ENCODE measurements at places on chromosomes 4 and X. TPM values are rescaled to one million over a fixed set of nuclear protein-coding genes. Genes with fewer than 3 reads are reported as not detected.

TEX11 gene
- total RNA-seq: not detected

VBP1 gene
- 81.0 TPM for total RNA-seq

HSFX1 gene
- total RNA-seq: 0.31 TPM

DNA sequence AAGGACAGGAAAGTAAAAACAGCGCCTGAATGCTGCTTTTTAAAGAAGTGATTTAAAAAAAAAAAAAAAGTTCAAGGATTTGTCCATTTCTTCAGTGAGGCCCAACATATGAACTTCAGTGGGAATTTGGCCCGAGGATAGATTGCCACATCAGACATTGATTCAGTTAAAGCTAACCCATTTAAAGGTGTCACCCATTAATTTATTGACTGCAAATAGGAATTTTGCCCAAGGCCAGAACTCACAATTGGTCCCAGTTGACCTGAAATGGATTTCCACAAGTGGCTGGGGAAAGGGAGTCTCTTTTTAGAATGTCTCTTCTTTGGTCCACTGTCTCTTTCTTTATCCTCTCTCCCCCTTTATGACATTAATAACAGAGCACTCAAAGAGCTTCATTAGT, 86.5 kb upstream of the RPL34 start:
- no peak for DNase-seq

DNA sequence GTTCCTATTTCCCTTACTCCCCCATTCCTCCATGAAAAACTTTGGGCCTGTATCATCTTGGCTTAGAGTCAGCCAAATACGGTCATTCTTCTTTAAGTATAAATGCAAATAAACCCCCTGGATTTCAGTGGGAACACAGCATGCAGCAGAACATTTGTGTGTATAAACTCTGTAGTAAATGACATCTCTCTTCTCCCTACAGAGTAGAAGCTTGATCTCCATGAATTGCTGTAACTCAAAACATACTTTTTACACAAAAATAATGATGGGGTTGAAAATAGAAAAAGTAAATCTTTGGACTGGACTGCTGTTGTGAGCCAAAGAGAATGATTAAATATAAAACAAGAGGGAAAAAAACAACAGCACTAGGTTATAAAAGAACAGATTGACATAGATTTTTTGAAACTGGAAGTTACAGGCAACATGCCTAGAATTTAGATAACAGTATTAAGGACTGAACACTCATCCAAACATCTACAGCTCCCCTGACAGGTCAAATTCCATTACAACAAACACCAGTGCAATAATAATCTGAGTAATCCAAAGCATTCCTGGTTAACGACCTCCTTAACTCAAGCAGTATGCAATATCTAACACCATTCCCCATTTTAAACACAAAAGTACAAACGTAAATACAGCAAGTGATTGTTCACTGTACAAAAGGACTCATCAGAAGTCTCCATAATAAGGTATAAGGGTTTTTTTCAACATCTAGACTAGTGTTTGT, 30.7 kb downstream of the TSPAN5 start:
- no peak for DNase-seq

All from activated CD8-positive, alpha-beta T cell treated with anti-CD3 and anti-CD28 coated beads for 36 hours (primary cell).